ENCODE measurements at places on chromosomes 2 and 18.

DNA sequence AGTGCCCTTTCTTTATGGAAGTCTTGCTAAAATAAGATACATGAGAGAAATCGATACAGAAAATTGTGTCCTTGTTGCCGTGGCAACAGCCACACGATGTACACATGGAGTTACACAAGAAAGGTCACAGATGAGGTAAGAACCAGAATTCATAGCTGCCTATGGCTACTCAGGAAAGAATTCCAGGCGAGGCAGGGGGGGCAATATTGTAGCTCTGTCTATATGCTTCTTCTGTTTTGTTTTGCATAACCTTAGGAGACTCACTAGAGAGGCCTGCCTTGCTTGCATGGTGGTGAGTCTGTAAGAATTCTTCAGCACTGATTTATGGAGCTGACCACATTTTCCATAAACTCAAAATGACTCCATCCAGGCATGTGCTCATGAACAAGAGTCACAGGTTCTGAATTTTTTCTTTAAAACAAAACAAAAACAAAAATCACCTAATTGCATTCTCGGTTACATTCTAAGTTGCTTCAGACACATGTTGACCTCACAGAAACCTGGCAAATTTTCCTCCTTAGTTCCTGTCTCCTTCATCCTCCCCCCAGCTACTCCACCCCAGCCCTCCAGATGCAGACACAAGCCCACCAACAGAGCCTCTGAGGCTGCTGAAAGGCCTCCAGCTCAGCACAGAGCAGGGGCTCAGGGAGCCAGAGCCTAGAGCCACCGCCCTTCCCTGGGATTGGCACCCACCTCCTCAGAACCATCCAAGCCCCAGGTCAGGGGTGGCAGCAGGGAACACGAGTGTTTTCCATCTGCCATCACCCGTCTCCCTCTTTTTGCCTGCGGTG is 183.5 kb downstream of the ANTXR1 start:
- DNase-seq, result peak; percentile 94

GRCh38 chr18:79927607-79928562 is 23.6 kb downstream of the SLC66A2 start:
- no peak for DNase-seq

- DNase-seq, result no peak
Measured at GRCh38 chr2:19839438-19839837, 62.3 kb downstream of the TTC32 start.

GRCh38 chr2:229775614-229776313 is 61.4 kb upstream of the DNER start:
- DNase-seq, result no peak

GRCh38 chr2:202510911-202511310 is 123.9 kb upstream of the FAM117B start:
- DNase-seq, result peak; percentile 36

GRCh38 chr2:33848486-33848885 is 249.4 kb upstream of the FAM98A start:
- peak; percentile 89 for DNase-seq

GRCh38 chr18:79571211-79572092 is 108.2 kb upstream of the CTDP1 start:
- DNase-seq, result no peak

- no peak for DNase-seq
Measured at GRCh38 chr2:46003903-46004473, 293.2 kb upstream of the EPAS1 start.

GRCh38 chr2:232901736-232902578 is 31.9 kb downstream of the SNORC start:
- peak; percentile 82 for DNase-seq

DNA sequence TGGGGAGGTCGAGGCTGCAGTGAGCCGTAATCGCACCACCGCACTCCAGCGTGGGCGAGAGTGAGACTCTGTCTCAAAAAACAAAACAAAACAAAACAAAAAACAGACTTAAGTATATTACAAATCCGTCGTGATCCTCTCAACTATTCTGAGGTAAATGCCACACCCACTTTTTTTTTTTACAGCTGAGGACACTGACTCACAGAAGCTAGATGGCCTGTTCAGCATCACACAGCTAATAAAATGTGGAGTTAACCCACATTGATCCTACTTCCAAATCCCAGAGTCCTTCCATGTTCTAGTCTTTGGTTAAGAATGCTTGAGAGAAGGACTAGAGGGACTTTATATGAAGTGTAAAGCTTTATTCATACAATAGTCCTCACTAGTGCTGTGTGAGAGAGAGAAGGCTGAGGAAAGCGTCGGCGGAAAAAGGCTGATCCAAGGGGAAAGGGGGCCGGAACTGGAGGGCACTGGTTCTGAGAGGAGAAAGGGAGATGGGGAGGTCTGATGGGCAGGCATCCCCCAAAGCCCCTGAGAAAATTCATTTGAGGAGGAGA is 627 bp downstream of the RNF25 start:
- no peak for DNase-seq

DNA sequence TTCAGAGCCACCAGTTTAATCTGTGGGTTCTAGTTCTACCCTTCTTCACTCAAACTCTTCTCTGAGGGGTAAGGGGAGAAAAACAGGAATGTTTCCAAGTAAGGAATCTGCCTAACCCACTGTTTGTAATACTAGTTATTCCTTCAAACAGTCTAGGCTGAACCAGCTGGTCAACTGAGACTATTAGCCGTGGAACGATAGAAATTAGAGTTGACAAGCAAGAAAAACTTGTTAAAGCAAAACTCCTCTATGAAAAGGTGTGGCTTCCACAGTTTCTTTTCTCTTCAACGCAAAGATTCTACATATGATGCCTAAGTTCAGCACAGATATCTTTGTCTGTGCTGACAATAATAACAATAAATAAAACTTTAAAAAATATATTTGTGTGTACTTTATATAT is 11.5 kb downstream of the PAIP2B start:
- no peak for DNase-seq

- DNase-seq, result no peak
Measured at GRCh38 chr2:137644731-137645130, 319.5 kb upstream of the HNMT start.

DNA sequence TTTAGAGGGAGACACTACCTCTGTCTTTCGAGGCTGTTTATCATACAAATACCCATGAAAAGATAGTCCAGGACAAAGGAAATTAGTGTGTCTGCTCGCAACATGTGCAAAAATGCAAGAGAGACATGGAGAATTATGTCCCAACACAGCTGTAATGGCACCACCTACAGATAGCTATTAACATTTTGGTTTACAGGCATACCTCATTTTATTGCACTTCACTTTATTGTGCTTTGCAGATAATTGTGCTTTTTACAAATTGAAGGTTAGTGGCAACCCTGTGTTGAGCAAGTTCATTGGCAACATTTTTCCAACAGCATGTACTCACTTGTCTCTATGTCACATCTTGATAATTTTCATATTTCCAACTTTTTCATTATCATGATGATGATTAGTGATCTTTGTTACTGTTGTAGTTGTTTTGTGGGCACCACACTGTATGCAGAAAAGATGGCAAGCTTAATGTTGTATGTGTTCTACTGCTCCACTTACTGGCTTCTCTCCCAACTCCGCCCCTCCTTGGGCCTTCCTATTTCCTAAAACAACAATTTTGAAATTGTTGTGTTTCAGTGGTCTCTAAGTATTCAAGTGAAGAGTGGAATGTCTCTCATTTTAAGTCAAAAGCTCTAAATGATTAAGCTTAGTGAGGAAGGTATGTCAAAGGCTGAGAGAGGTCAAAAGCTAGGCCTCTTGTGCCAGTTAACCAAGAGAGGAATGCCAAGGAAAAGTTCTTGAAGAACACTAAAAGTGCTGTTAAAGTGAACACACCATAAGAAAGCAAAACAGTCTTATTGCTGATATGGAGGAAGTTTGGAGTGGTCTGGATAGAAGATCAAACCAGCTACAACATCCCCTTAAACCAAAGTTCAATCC is 52.0 kb downstream of the ANKRD12 start:
- DNase-seq, result no peak

GRCh38 chr2:3654531-3655225 is 3.3 kb upstream of the ALLC start:
- no peak for DNase-seq

DNA sequence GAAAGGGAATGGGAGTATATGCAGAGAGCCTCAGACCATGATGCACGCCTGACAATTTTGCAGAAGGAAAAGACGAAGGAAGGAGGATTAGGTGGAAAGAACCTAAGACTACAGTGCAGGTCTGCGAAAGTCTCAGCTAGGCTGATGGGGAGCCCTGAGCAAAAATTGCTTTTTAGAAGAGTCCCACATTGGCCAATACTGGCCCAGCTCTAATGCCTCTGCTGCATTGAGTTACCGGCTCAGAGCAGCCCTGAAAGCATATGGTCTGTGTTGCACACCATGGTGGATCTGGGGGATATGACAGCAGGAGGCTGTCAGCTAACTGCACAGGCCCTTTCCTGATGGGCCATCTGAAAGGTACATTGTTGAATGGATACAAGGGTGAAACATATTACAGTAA is 48.3 kb upstream of the CAVIN2 start:
- no peak for DNase-seq

- DNase-seq, result no peak
Measured at GRCh38 chr2:70656421-70657010, 102.9 kb upstream of the TGFA start.

DNA sequence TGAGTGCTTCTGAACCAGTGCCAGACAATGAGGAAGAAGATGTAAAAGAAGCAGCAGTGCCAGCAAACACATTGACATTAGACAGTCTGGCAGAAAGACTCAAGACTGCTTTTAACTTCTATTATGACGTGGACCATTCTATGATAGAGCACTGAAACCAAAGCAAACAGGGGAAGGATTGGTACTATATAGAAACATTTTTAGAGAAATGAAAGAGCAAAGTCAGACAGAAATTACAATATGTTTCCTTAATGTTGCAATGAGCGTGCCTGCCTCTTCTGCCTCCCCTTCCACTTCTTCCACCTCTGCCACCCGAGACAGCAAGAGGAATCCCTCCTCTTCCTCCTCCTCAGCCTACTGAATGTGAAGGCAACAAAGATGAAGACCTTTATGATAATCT is 39.7 kb downstream of the DHX57 start:
- DNase-seq, result no peak

DNA sequence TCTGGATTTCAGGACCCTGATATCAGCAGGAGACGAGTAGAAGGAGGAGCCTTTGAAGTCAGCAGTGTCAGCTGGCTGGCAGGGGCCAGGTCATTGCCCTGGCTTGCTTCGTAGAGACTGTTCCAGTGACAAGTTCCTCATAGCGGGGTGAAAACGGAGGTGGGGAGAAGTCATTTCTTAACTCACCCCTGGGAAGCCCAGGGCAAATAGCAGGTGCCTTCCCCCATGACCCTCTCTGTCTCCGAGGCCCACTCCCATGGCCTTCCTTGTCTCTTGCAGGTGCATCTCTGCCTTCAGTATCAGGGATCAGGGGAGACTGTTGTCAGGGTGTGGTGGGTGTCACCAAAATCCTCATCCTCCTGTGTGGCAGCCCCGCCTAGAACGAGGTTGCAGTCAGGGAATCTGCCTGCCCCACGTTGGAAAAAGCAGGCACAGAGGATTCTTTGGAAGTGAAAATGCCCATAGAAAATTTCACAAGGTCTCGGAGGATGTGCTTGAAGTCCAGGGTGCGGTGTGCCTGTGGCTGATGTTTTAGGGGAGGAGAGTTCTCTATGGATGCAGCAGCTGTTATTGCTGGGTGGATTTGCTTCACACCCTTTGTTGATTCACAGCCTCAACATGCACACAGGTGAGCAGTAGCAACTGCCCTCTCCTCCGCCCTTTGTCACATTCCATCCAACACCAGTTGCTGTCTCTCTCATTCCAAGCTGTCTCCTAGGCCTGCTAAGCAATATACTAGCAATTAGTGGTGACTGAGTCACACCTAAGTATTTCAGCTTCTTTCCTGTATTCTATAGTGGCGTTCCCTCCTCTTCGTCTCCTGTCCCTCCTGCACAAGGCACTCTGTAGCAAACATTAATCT is 142.6 kb upstream of the FHL2 start:
- no peak for DNase-seq

DNA sequence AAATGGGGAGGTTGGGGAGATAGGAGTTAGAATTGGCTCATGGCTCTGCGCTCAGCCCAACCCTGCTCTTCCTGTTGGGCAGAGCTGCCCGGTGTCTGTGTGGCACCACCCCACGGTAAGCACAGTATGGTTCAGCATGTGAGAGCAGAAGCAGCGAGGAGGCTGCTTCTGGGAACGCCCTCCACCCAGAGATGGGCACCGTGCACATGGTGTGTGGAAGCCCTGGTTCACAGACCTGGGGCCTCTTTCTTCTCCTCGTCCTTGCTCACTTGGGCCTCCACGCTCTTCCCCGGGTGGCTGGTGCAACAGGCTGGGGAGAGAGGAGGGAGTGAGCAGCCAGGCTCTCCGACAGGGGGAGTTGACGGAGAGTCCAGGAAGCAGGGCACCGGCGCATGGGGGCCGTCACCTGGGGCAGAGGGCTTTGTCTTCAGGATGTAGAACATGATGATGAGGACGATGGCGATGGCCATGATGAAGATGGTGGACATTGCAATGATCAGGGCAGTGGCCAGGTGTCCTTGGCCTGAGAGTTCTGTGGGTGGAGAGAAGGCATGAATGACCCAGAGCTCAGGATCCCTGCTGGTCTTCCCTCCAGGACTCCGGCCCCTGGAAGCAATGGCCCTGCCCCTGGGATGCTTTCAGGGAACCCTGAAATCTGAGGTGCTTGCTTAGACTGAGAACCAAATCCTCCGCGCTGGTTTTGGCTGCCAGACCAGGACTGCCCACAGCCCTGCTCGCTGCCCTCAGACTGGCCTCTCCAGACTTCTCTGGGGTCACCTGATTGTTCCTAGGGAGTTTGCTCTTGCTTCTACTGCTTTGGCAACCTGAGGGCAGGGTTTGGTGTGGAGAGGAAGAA is 78.3 kb downstream of the EDAR start:
- DNase-seq, result no peak

- no peak for DNase-seq
Measured at GRCh38 chr2:158187908-158188307, 86.2 kb downstream of the UPP2 start.

DNA sequence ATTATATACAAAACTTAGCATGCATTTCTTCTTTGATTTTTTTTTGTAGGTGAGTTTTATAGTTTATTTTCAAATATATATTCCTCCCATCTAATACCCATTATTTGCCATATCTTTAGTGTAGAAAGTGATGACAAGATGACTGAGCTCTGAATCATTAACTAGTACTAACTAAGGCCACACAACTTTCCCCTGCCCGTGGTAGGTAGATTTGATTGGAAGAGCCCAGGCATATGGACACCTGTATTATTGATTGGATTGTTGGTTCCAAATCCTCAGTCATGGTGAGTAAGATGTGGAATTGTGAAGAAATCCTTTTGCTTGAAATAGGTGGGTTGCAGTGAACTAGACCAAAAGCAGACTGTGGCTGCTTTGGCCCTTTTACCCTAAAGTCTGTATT is 54.8 kb downstream of the ABI2 start:
- no peak for DNase-seq

GRCh38 chr2:238170386-238171071 is 11.8 kb downstream of the ERFE start:
- DNase-seq, result no peak

Measured in HS-5 (cell line).